ENCODE measurements at places on chromosomes 12 and 14. TPM values are rescaled to one million over a fixed set of nuclear protein-coding genes. Genes with fewer than 3 reads are reported as not detected.

HOXC11 gene
- total RNA-seq: 0.51 TPM

CAPZA3 gene
- not detected for total RNA-seq

PRIMA1 gene
- 0.40 TPM for total RNA-seq

EML5 gene
- total RNA-seq: 0.72 TPM

CEBPE gene
- not detected for total RNA-seq

TMEM179 gene
- total RNA-seq: 0.38 TPM

LTBP2 gene
- 16.4 TPM for total RNA-seq

PLA2G1B gene
- total RNA-seq: not detected

KRT72 gene
- total RNA-seq: not detected

DHH gene
- not detected for total RNA-seq

ITGA7 gene
- 1.1 TPM for total RNA-seq

CDKN1B gene
- total RNA-seq: 20.3 TPM

ACVRL1 gene
- total RNA-seq: 0.07 TPM

CLEC1B gene
- total RNA-seq: not detected

BDKRB1 gene
- 1.8 TPM for total RNA-seq

PRH2 gene
- not detected for total RNA-seq

RBP5 gene
- total RNA-seq: not detected

RIMBP2 gene
- 0.01 TPM for total RNA-seq

ITGB7 gene
- total RNA-seq: 0.56 TPM

COX8C gene
- total RNA-seq: not detected

RFLNA gene
- total RNA-seq: 0.13 TPM

EXOC3L4 gene
- 0.94 TPM for total RNA-seq

TAS2R43 gene
- total RNA-seq: not detected

CLEC9A gene
- total RNA-seq: not detected

PAWR gene
- total RNA-seq: 59.9 TPM

MYL2 gene
- not detected for total RNA-seq

E2F7 gene
- 6.0 TPM for total RNA-seq

WSCD2 gene
- total RNA-seq: not detected

CYP27B1 gene
- 1.4 TPM for total RNA-seq

OR2AP1 gene
- not detected for total RNA-seq

BMAL2 gene
- total RNA-seq: 26.0 TPM

C12orf54 gene
- not detected for total RNA-seq

CLEC4D gene
- not detected for total RNA-seq

TBX3 gene
- total RNA-seq: 19.1 TPM

TAS2R8 gene
- total RNA-seq: not detected

TOMM20L gene
- not detected for total RNA-seq

PTPRB gene
- 1.1 TPM for total RNA-seq

PTCSC3 gene
- not detected for total RNA-seq

POTEG gene
- total RNA-seq: not detected

CMKLR1 gene
- total RNA-seq: not detected

CDCA4 gene
- total RNA-seq: 49.1 TPM

ZC2HC1C gene
- 2.9 TPM for total RNA-seq

IGF1 gene
- total RNA-seq: not detected

HOXC9 gene
- total RNA-seq: 10.6 TPM

GLIPR1L1 gene
- total RNA-seq: not detected

KRT83 gene
- 5.4 TPM for total RNA-seq

HNF1A gene
- 5.7 TPM for total RNA-seq

ASCL1 gene
- not detected for total RNA-seq

KRT78 gene
- total RNA-seq: not detected

ZDHHC22 gene
- 0.37 TPM for total RNA-seq
